Activated naive CD8-positive, alpha-beta T cell treated with anti-CD3 and anti-CD28 coated beads for 36 hours (primary cell): ENCODE measurements at places on chromosomes 5 and 9. TPM values are rescaled to one million over a fixed set of nuclear protein-coding genes. Genes with fewer than 3 reads are reported as not detected.

The CAMK4 gene
- total RNA-seq: 66.6 TPM

The ZNF879 gene
- total RNA-seq: 2.2 TPM

DNA sequence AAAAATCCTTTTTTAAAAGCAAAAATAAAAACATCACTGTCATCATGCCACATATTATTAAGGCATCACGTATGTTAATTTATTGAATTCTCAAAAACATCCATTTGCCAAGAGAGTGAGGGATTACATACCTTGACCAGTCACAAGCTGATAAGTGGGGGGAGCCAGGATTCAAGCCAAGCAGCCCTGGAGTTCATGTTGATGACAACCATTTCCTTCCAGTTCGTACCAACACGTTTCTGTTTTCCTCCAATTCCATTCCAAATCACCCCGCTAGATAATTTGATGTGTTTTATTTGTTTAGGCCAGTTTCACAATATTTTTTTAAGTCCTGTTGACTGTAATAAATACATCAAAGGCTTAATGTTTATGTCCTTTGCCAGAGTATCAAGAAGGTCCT lies 53.0 kb downstream of the SLC1A3 start:
- H3K4me1 ChIP-seq: no peaks in the 10 kb centered on the region
- H3K36me3 ChIP-seq: no peaks in the 10 kb centered on the region
- DNase-seq: no peak
- H3K4me3 ChIP-seq: no peak overlapping the region
- peaks cover 11% of the 10 kb centered on the region for H3K27me3 ChIP-seq
- no peak overlapping the region for H3K27ac ChIP-seq

DNA sequence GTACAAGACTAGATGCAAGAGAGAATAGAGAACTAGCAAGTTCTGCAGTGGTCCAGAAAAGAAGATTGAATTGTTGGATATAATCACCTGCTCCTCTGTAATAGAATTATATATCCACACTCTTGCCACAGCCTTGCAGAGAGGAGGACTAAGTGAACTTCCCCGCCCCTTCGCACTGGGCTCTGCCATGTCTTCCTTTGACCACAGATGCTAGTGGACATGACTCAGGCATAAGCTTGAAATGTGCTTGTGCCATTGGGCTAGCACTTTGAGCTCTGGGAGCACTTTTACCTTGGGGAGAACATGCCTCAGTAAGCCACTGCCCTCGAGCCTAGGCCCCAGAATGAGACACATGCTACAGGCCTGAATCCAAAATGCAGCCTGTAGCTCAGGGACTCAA lies 113.5 kb upstream of the RASA1 start:
- H3K4me3 ChIP-seq: no peak overlapping the region
- H3K4me1 ChIP-seq: peaks cover 13% of the 10 kb centered on the region
- DNase-seq: no peak
- H3K27me3 ChIP-seq: no peaks in the 10 kb centered on the region
- H3K27ac ChIP-seq: no peak overlapping the region

- no peaks in the 10 kb centered on the region for H3K27me3 ChIP-seq
- H3K36me3 ChIP-seq: no peaks in the 10 kb centered on the region
- H3K27ac ChIP-seq: no peak overlapping the region
- no peak overlapping the region for H3K4me3 ChIP-seq
- no peaks in the 10 kb centered on the region for H3K4me1 ChIP-seq
- no peak for DNase-seq
Measured at GRCh38 chr5:21910731-21911130, 942.4 kb downstream of the CDH12 start.

DNA sequence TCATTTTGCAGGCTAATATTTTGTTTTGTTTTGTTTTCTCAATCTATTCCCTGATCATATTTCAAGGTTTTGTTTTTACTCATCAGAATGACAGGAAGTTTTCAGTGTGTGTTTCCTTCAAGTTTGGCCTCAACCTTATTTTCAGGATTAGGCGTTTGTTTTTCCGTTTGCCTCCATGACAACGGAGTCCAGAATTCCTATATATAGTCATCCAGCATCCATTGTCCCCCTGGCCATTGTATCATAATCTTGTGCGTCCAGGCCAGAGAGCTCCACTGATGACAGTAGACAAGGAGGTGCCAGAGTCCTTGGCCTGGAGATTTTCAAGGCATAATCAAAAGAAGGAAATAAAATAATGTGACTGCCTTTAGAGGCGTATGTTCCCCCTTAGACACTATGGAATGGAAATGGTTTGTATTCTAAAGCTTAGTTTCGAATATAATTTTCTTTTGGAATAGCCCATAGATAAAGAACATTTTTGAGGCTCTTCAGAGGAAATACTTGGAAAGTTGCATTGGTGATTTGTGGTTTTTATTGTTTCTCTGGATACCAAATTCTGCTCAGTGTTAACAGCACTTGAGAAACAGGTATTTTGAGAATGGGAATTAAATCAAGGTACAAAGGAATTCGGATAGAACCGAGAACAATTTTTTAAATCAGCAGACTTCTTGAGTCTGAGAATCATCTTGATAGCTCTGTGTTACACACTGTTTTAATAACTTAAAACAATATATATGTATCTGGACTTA lies 99.8 kb downstream of the ZNF462 start:
- DNase-seq: no peak
- H3K36me3 ChIP-seq: no peaks in the 10 kb centered on the region
- no peak overlapping the region for H3K27ac ChIP-seq
- H3K4me1 ChIP-seq: peaks cover 13% of the 10 kb centered on the region

- peaks cover 49% of the 10 kb centered on the region for H3K4me1 ChIP-seq
- H3K4me3 ChIP-seq: no peak overlapping the region
- H3K27me3 ChIP-seq: no peaks in the 10 kb centered on the region
- DNase-seq: no peak
- H3K27ac ChIP-seq: no peak overlapping the region
Measured at GRCh38 chr5:95838001-95838520, 15.5 kb upstream of the GLRX start.

- DNase-seq: no peak
- no peaks in the 10 kb centered on the region for H3K27me3 ChIP-seq
- peaks cover 7% of the 10 kb centered on the region for H3K36me3 ChIP-seq
Measured at GRCh38 chr5:134111741-134112647, 2.5 kb upstream of the TCF7 start.

- H3K27me3 ChIP-seq: peaks cover 22% of the 10 kb centered on the region
- H3K27ac ChIP-seq: no peak overlapping the region
- peaks cover 1% of the 10 kb centered on the region for H3K4me1 ChIP-seq
- no peaks in the 10 kb centered on the region for H3K36me3 ChIP-seq
- no peak overlapping the region for H3K4me3 ChIP-seq
Measured at GRCh38 chr9:91894536-91894935, 55.5 kb downstream of the ROR2 start.
